ENCODE measurements at places on chromosomes 4 and X.

- no peak for DNase-seq
Measured at GRCh38 chrX:137032841-137033773, 688 bp downstream of the GPR101 start.

DNA sequence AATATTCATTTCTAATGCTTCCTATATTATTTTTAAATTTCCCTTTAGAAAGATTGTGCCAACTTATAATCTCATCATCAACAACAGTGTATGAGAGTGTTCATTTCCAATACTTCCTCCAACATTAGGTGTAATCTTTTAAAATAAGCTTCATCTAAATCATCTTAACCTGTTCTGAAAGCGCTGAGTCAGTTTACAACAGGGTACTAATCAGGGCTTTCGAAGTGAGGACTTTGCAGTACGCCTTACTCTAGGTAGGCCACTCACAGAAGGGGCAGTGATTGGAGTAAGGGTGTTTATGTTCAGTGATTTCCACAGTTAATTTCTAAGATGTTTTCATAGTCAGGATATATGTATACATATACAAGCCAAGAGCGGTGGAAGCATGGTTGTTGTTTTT lies 87.9 kb downstream of the FRAS1 start:
- no peak for DNase-seq

DNA sequence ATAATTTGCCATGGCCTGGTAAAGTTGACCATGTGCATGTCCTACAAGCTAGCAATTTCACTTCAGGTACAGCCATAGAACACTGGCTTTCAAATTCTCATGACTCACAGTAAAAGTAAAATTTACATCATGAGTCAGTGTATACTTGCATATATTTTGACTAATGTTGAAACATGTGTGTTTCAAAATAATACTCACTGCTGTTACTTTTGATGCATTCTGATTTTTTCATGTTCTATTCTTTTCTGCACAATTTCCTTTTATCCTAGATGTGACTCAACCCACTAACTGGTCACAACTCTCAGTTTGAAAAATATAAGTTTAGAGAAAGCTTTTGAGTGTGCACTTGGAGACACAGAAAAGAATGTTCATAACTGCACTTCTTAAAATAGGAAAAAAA lies 365.7 kb downstream of the FGF13 start:
- DNase-seq = no peak

GRCh38 chrX:5936438-5936837 lies 292.2 kb downstream of the NLGN4X start:
- DNase-seq = no peak

DNA sequence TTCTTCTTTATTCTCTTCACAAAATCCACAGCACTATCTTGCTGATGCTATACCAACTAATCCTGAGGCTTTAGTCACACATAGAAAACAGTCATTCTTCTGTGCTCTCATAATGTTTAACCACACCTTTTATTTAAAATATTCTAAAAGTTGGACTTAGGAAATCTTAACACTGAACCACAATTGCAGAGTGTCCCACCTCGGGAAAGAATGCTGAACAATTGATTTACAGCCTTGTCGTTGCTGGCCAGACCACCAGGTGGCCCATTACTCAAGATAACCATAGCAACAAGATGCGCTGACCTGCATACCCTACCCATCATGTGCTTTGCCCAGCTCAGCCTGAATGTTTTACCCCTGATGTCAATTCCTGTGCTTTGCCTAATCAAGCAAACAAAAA lies 100.8 kb downstream of the ARSJ start:
- DNase-seq = no peak

DNA sequence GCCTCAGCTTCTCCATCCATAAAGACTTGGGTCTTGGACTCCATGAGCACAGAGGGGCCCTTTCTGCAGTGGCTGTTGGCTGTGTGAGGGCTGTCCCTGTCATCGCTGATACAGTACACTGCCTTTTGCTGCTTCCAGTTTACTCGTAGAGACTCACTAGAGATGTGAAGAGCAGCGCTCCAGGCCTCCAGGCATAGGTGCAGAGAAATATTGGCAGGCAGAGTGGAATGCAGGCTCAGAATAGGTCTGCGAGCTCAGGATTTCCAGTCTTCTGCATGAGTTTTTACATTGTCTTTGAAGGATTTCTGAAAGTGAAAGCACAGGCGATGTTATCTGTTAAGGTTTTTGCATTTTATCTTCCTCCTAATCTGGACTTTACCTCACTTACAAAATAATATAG lies 97.4 kb downstream of the AASDH start:
- DNase-seq = no peak

GRCh38 chrX:78958419-78959116 lies 13.4 kb downstream of the P2RY10 start:
- no peak for DNase-seq

DNA sequence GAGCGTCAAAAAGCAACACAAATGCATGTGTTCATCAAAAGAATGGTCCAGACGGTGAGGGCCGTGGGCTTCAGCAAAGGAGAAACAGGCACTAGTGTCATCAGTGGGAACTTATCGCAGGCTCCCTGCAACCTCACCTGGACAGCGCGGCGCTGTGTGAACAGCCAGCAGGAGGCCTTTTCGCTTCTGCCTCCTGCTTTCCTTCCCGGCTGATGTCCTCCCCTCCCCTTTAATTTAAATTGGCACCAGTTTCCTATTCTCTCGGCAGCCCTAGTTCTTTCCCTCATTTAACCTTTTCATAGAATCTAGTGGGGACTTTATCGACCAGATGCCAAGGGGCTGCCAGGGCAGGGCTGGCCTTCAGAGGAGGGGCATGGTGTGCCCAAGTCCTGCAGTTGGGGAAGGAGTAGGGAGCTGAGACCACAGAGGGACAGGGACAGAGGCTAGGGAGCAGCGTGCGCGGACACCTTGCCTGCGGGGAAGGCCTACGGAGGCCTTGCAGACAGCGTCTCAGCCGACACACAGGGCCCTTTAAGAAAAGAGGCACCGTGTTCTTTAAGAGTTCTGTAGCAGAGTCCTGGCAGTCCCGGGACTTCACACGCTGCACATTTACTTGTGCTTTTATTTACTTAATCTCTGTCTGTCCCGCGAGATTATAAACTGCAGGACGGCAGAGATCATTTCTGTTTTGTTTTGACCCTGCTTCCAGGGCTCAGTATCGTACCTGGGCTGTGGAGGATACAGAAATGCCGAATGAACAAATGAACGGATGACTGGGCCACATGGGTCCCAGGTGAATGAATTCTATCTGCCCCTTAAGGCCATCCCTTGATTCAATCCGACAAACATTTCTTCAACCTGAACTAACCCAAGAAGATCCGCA lies 8.4 kb upstream of the SORBS2 start:
- DNase-seq = no peak

DNA sequence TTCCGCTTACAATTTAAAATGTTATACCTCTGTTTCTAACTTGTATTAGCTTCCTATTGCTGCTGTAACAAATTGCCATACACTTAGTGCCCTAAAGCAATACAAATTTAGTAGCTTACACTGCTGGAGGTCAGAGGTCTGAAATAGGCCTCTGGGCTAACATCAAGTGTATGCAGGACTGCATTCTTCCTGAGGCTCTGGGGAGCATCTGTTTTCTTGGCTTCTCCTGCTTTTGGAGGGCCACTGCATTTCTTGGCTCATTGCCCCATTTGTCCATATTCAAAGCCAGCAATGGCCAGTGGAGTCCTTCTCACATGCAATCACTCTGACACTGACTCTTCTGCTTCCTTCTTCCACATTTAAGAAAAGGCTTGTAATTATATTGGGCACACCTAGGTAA lies 639.8 kb upstream of the INTU start:
- DNase-seq = no peak

DNA sequence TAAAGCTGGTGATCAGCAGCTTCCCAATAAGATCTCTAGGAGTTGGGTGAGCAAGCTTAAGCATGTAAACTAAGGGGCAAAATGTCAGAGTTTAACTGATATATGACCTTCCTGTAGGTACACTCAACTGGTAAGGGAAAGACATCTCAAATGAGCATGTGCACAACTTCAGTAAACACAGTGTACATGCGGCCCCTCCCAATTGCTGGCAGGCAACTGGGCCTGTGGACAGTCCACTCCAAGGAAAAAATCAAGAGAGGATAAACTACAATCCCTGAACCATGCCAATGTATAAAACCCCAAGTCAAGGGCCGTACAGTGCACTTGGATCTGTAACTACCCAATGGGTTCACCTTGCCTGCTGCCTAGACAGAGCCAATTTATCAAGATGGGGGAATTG lies 4.9 kb upstream of the NAA11 start:
- DNase-seq = no peak

DNA sequence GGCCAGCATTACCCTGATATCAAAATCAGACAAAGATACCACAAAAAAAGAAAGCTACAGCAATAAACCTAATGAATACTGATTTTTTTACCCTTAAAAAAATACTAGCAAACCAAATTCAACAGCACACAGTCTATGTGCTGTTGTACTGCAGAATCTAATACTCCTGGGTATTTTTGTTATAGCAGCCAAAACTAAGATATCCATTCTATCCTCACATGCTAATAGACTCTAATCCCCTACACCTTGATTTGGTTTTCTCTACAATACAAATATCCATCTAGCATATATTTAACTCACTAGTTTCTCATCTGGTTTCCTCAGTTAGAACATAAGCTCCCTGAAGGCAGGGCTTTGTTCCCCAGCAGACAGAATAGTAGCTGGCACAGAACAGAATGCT lies 12.4 kb downstream of the CLOCK start:
- no peak for DNase-seq

DNA sequence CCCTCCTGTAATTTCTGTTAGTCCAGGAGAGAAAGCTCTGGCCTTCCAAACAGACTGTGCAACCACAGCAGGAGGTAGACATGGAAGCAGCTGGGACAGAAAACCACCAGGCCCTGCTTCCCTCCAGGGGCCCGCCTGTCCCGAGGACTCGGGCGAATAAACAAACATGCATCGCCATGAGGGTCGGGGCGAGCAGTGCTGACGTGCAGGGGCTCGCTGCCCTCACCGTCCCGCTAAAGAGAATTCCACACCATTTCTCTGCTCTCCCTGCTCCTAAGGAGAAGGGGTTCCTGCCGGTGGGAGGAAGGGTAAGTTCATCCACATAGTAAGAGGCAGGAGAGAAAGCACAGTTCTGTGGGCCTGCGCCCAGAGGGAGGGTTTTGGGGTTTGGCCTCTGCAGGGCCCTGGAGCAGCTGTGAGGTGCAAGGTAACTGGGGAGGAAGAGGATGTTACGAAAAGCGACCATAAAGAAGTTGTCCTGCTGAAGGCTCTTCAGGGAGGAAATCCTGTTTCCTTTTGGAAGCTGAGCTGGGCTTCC lies 54.9 kb downstream of the WFS1 start:
- DNase-seq = no peak

DNA sequence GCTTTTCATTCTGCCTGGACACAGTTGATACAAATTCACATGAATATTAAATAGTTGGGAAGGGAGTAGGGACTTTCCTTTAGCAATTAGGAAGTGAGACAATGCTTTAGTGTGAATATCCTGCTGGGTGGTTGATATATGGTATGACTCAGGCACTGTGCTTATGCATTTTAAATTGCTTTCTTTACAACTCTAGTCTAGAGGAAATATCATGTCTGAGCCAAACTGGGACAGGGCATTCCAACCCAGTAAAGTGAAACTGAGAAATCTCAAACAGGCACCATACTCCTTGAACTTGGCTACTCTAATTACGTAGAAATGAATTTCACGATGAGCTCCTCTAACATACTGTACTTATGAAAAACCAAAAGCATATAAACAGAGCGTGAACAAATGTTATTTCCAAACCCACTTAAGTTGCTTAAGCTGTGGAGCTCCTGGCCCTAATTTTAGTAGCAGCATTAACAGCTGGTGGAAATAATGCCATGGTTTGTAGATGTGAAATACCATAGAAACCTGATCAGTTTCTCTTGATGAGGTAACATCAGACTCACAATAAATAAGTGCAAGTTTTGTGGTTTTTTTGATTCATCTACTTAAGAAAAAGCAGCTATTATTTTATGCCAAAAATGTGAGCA lies 242.9 kb upstream of the GK2 start:
- no peak for DNase-seq

- DNase-seq = no peak
Measured at GRCh38 chr4:80578001-80578400, 242.5 kb downstream of the CFAP299 start.
